ENCODE measurements at places on chromosomes 16 and 17. TPM values are rescaled to one million over a fixed set of nuclear protein-coding genes. Genes with fewer than 3 reads are reported as not detected.

- H3K4me3 ChIP-seq: peak overlapping the region; percentile 61
- H3K27ac ChIP-seq: peak overlapping the region; percentile 100
- no peaks in the 10 kb centered on the region for H3K27me3 ChIP-seq
- peaks cover 81% of the 10 kb centered on the region for H3K4me1 ChIP-seq
- peak; percentile 43 for DNase-seq
These were observed 75.3 kb downstream of the KSR1 start for GRCh38 chr17:27531469-27531961.

DNA sequence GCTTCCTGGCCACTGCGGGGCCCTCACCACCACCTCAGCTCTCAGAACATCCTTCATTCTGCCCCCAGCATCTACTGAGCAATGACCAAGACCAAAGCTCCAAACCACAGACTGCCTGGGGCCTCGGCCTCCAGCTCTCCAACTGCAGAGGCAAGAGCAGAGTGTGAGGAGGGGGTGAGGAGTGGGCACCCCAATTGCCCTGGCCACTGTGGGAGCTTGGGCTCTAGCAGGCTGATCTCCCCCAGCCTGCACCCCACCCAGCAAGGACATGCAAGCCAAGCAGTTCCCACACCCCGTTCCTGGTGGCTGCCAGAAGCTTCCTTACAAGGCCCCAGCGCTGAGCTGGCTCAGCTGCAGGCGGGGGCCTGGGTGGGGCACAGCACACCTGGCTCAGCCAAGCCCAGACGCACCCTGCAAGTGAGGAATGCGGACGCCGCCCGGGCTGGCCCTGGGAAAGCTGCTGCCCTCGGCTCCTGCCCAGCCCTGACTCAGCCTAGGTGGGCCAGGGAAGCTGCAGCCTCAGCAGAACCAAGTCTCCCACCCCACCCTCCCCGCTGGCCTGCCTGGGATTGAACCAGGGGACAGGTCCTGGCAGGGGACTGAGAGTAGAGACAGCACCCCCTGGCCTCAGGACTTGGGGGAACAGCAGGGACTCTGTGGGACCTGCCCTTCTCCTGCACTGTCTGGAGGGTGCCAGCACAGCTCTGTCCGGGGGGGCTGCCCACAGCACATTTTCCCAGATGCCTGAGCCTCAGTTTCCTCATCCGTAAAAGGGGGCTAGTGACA lies 29.7 kb upstream of the KRT17 start:
- H3K27ac ChIP-seq: no peak overlapping the region
- no peak overlapping the region for H3K4me3 ChIP-seq
- H3K4me1 ChIP-seq: peaks cover 1% of the 10 kb centered on the region
- DNase-seq: no peak
- no peaks in the 10 kb centered on the region for H3K27me3 ChIP-seq

The NXN gene
- not detected for polyA plus RNA-seq

GRCh38 chr16:57648581-57649442 lies 19.3 kb upstream of the ADGRG3 start:
- H3K27ac ChIP-seq: peak overlapping the region; percentile 58
- peak; percentile 86 for DNase-seq

- H3K36me3 ChIP-seq: no peaks in the 10 kb centered on the region
- peaks cover 54% of the 10 kb centered on the region for H3K4me1 ChIP-seq
- H3K27me3 ChIP-seq: no peaks in the 10 kb centered on the region
- DNase-seq: no peak
- no peak overlapping the region for H3K27ac ChIP-seq
These were observed 57.5 kb downstream of the BEAN1 start for GRCh38 chr16:66484453-66485213.

- peaks cover 88% of the 10 kb centered on the region for H3K36me3 ChIP-seq
- DNase-seq: no peak
- no peak overlapping the region for H3K27ac ChIP-seq
- H3K27me3 ChIP-seq: no peaks in the 10 kb centered on the region
These were observed 81.6 kb downstream of the CACNG1 start for GRCh38 chr17:67125924-67126323.

The ICAM2 gene
- polyA plus RNA-seq: 174 TPM

- no peak for DNase-seq
- H3K4me1 ChIP-seq: no peaks in the 10 kb centered on the region
- H3K4me3 ChIP-seq: no peak overlapping the region
- no peaks in the 10 kb centered on the region for H3K27me3 ChIP-seq
- H3K27ac ChIP-seq: no peak overlapping the region
These were observed 15.1 kb downstream of the DRC7 start for GRCh38 chr16:57709663-57710062.

DNA sequence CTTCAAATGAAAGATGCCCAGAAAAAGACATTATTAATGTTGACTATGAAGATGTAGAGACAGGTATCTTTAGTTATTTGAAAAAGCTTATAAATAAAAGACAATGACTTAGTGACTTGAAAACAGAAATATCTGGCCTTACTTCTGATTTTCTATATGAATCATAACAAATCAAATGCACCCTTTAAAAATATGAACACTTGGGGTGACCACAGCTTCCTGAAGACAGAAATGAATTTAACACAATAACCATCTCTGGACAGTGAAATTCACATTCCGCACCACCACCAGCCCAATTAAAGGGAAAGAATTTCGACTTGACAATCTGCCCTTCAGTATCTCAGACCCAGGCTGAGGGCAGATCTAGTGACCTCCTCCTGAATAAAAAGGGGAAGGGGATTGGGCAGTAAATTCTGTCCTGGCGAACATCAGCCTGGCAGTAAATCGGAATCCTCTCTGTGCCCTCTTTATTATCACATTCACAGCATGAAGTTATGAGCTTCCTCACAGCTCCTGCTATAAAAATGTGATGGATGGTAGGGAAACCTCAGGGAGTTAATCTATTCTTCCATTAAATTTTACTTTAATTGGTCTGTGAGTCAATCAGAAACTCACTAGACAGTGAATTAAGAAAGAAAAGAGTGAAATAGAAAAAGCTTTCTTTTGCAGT lies 131.5 kb downstream of the SNX11 start:
- H3K36me3 ChIP-seq: no peaks in the 10 kb centered on the region
- H3K4me3 ChIP-seq: no peak overlapping the region
- H3K4me1 ChIP-seq: peaks cover 18% of the 10 kb centered on the region
- H3K27me3 ChIP-seq: no peaks in the 10 kb centered on the region
- H3K27ac ChIP-seq: no peak overlapping the region

DNA sequence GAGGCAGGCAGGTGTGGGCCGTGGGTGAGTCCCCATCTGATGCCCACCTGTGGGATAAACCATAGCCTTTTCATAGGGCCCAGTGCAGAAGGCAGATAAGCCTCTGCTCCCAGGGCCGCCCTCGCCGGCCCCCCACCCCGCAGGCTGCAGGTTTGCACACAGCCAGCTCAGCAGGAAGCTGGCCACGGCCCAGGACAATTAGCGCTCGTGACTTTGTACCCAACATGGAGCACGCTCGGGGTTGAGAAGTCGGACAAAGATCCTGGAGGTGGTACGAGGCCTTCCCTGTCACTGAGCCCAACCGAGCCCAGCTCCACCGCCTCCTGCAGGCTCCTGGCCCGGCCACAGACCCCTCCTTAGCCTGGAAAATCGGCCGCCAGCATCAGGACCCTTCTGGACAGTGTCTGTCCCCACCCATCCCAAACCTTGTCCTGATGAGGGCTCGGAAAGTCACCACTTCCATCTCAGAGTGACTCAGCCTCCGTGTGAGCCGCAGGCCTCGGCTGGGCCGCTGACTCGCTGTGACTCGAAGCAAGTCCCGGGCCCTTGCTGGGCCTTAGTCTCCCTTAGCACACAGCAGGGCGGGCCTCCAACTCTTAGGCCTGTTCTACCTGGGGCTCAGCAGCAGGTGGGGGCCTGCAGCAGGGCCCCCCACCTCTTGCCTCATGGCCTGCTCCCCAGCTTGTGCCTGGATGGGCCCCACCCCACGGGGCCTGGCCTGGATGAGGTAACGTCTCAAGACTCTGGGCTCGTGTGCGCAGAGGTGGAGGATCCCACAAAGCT lies 22.7 kb downstream of the FAM83G start:
- H3K4me3 ChIP-seq: no peak overlapping the region
- no peaks in the 10 kb centered on the region for H3K27me3 ChIP-seq
- H3K36me3 ChIP-seq: no peaks in the 10 kb centered on the region
- DNase-seq: peak; percentile 28
- H3K27ac ChIP-seq: no peak overlapping the region

The MRPS23 gene
- 15.2 TPM for polyA plus RNA-seq

The ORAI3 gene
- 34.3 TPM for polyA plus RNA-seq

DNA sequence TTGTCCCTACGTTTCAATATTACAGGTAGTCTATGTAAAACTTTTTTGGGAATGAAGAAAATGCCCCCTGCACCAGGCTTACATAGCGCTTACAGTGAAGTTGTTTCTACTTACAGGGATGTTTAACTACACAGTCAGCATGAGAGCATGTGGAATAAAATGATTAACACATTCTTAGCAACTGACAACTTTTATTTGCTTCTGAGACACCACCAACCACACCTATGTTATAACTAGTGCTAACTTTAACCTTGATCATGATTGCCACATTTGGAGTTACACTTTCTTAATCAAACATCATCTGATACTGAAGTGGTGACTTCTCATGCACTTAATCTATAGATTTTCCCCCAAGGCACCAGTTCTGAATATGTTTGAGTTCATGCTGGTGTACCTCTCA lies 20.3 kb upstream of the ZNF267 start:
- no peaks in the 10 kb centered on the region for H3K4me1 ChIP-seq
- no peak for DNase-seq
- no peak overlapping the region for H3K4me3 ChIP-seq
- no peak overlapping the region for H3K27ac ChIP-seq

The LRRC37A gene
- 2.1 TPM for polyA plus RNA-seq

DNA sequence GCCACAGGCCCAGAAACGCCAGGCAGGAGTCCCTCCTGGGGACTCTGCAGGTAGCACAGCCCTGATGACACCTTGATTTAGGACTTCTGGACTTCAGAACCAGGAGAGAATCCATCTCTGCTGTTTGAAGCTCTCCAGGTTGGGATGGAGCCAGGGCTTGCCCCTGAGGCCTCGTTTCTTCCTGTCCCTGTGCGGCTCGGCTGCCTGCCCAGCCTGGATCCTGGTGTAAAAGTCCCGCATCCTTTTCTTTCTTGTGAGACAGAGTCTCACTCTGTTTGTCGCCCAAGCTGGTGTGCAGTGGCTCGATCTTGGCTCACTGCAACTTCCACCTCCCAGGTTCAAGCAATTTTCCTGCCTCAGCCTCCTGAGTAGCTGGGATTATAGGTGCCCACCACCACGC lies 17.9 kb upstream of the CBX4 start:
- no peaks in the 10 kb centered on the region for H3K27me3 ChIP-seq
- no peak for DNase-seq
- H3K4me1 ChIP-seq: peaks cover 11% of the 10 kb centered on the region
- H3K36me3 ChIP-seq: no peaks in the 10 kb centered on the region
- H3K27ac ChIP-seq: no peak overlapping the region

DNA sequence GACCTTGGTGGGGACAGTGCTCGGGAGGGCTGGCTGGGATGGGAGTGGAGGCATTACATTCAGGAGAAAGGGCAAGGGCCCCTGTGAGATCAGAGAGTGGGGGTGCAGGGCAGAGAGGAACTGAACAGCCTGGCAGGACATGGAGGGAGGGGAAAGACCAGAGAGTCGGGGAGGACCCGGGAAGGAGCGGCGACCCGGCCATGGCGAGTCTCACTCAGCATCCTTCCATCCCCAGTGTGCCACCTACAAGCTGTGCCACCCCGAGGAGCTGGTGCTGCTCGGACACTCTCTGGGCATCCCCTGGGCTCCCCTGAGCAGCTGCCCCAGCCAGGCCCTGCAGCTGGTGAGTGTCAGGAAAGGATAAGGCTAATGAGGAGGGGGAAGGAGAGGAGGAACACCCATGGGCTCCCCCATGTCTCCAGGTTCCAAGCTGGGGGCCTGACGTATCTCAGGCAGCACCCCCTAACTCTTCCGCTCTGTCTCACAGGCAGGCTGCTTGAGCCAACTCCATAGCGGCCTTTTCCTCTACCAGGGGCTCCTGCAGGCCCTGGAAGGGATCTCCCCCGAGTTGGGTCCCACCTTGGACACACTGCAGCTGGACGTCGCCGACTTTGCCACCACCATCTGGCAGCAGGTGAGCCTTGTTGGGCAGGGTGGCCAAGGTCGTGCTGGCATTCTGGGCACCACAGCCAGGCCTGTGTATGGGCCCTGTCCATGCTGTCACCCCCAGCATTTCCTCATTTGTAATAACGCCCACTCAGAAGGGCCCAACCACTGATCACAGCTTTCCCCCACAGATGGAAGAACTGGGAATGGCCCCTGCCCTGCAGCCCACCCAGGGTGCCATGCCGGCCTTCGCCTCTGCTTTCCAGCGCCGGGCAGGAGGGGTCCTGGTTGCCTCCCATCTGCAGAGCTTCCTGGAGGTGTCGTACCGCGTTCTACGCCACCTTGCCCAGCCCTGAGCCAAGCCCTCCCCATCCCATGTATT lies 1.1 kb downstream of the CSF3 start:
- no peak overlapping the region for H3K27ac ChIP-seq
- no peak for DNase-seq
- H3K4me1 ChIP-seq: no peaks in the 10 kb centered on the region

GRCh38 chr16:66592241-66592640 lies 12.3 kb upstream of the CMTM3 start:
- no peak for DNase-seq
- H3K4me3 ChIP-seq: no peak overlapping the region
- H3K4me1 ChIP-seq: peaks cover 46% of the 10 kb centered on the region
- H3K36me3 ChIP-seq: no peaks in the 10 kb centered on the region
- no peak overlapping the region for H3K27ac ChIP-seq

- H3K4me3 ChIP-seq: no peak overlapping the region
- no peaks in the 10 kb centered on the region for H3K4me1 ChIP-seq
- H3K36me3 ChIP-seq: no peaks in the 10 kb centered on the region
- no peak overlapping the region for H3K27ac ChIP-seq
These were observed 57.4 kb downstream of the SNTB2 start for GRCh38 chr16:69244336-69244735.

GRCh38 chr17:53032861-53033271 lies 789.9 kb upstream of the KIF2B start:
- H3K27ac ChIP-seq: no peak overlapping the region
- H3K4me1 ChIP-seq: no peaks in the 10 kb centered on the region
- no peak for DNase-seq
- no peaks in the 10 kb centered on the region for H3K36me3 ChIP-seq
- H3K27me3 ChIP-seq: no peaks in the 10 kb centered on the region

The TCAP gene
- polyA plus RNA-seq: 1.3 TPM

The TBC1D3L gene
- polyA plus RNA-seq: not detected
